Calu3 (cell line): ENCODE measurements at places on chromosomes 3 and 15. TPM values are rescaled to one million over a fixed set of nuclear protein-coding genes. Genes with fewer than 3 reads are reported as not detected.
A peak's percentile ranks its signal among the peaks of the same experiment; 100 is the strongest.

CPNE9 gene
- not detected in 2 replicates for total RNA-seq

CIDEC gene
- 0.71 and 1.3 TPM in 2 replicates for total RNA-seq

CPN2 gene
- total RNA-seq, result not detected in 2 replicates

DNA sequence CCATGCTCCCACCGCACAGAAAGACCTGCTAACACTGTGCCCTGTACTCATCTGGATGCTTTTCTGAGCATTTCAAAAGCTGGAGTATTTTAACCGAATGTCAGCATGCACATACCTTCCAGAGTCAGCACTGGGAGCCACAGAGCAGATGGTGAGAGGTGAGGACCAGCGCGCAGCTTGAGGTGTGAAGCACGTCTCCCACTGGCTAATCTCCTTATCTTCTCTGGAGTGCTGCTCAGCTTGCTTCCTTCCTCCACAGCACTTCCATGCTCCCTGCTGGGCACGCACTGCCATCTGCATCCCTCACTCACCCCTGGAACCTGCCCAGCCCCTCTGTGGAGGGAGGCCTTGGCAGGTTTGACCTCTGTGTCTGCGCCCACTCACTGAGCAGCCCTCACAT is at the start of gene GNB5:
TSS of gene GNB5 (minus strand) at position 186 of the 400 bp plus-strand sequence. CDS start 6,716 bp downstream, outside the sequence.
- H3K4me3 ChIP-seq, result no peak within 1 kb of the TSS
- no peak for DNase-seq
- peaks cover 8% of the 10 kb centered on the region for H3K4me1 ChIP-seq
- no peaks in the 10 kb centered on the region for H3K27me3 ChIP-seq
- peaks cover 22% of the 10 kb centered on the region for H3K36me3 ChIP-seq
- H3K27ac ChIP-seq, result peak within 1 kb of the TSS; percentile 48

GRCh38 chr3:43349716-43350115 is 63.4 kb downstream of the SNRK start:
- H3K4me3 ChIP-seq, result no peak overlapping the region
- no peaks in the 10 kb centered on the region for H3K27me3 ChIP-seq
- no peak overlapping the region for H3K27ac ChIP-seq
- no peak for DNase-seq

DNA sequence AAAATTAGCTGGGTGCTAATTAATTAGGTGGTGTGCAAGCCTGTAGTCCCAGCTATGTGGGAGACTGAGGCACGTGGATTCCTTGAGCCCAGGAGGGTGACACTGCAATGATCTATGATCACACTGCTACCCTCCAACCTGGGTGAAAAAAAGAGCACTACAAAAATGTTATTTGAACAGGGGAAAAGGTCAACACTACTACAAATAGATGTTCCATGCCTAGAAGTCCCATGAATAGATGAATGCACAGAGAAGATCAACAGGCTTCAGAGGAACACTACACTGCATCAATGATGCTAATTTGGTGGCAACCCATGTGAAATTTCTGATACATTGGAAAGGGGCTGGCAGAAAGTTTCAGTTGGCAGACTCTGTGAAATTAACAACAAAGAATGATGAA is 105.4 kb upstream of the FHIT start:
- no peak overlapping the region for H3K27ac ChIP-seq
- DNase-seq, result no peak
- H3K36me3 ChIP-seq, result no peaks in the 10 kb centered on the region
- H3K4me3 ChIP-seq, result no peak overlapping the region
- H3K27me3 ChIP-seq, result no peaks in the 10 kb centered on the region
- no peaks in the 10 kb centered on the region for H3K4me1 ChIP-seq

DNA sequence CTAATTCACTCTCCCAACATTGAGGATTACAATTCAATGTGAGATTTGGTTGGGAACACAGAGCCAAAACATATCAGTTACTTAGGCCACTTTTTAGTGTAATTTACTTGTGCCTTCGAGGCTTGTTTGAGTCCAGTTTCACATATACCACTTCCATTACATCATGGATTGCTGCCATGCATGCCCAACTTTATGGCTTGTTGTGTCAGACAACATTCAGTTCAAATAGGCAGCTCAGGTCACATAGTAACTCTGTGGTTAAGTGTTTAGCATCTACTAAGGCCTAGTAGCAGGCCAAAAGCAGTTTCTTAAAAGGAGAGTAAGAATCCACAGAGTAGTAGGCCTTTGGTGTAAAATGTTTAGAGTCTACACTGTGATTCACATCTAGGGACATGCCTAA is 164.3 kb upstream of the GMNC start:
- no peak overlapping the region for H3K4me3 ChIP-seq
- no peaks in the 10 kb centered on the region for H3K4me1 ChIP-seq
- no peaks in the 10 kb centered on the region for H3K36me3 ChIP-seq
- H3K27me3 ChIP-seq, result no peaks in the 10 kb centered on the region
- no peak for DNase-seq

HEG1 gene
- 0.51 and 0.97 TPM in 2 replicates for total RNA-seq

RYR3 gene
- not detected in 2 replicates for total RNA-seq

GRCh38 chr3:185172086-185173049 is 19.5 kb upstream of the C3orf70 start:
- no peak overlapping the region for H3K27ac ChIP-seq
- no peaks in the 10 kb centered on the region for H3K27me3 ChIP-seq
- no peak for DNase-seq
- H3K4me3 ChIP-seq, result no peak overlapping the region
- peaks cover 19% of the 10 kb centered on the region for H3K4me1 ChIP-seq
- H3K36me3 ChIP-seq, result no peaks in the 10 kb centered on the region

SLC12A1 gene
- not detected in 2 replicates for total RNA-seq

- no peaks in the 10 kb centered on the region for H3K36me3 ChIP-seq
- no peak overlapping the region for H3K4me3 ChIP-seq
- no peaks in the 10 kb centered on the region for H3K27me3 ChIP-seq
These were observed 220 bp downstream of the TP63 start for GRCh38 chr3:189631409-189631808.

CFAP20DC gene
- 5.8 and 5.9 TPM in 2 replicates for total RNA-seq

ZBTB47 gene
- total RNA-seq, result 6.0 and 7.2 TPM in 2 replicates

DNA sequence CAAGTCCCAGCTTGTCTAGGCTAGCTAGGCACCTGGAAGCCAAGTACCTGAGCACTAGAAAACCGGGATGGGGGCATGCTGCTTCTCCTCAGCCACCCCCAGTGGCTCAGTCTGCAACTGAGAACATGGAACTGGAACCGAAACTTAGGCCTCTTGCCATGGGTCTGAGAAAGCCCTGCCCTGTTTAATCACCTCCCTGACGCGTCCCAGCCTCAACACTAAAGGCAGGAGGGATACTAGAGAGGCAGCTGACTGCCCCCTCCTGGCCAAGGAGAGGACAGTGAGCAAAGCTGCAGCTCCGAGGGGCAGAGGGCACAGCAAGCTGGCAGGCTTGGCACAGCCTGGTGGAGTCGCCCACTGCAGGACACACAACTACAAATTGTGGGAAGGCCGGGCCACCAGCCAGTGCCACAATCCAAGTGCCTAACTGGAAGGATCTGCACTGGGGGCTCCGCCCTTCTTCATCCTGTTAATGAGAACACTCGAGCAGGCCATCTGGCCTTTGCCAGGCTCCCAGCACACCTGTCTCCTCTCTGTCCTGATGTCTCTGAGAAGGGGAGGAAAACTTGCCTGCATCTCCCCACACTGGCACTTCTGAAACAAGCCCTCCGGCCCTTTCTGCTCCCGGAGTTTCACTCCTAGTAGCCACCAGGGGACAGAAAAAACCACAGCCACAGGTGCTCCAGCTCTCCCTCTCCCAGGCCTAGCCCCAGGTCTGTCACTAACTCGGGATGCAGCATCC is 53.7 kb downstream of the BDH1 start:
- peaks cover 27% of the 10 kb centered on the region for H3K4me1 ChIP-seq
- H3K36me3 ChIP-seq, result no peaks in the 10 kb centered on the region
- DNase-seq, result peak; percentile 82
- no peaks in the 10 kb centered on the region for H3K27me3 ChIP-seq

CELSR3 gene
- 24.9 and 28.5 TPM in 2 replicates for total RNA-seq

DNA sequence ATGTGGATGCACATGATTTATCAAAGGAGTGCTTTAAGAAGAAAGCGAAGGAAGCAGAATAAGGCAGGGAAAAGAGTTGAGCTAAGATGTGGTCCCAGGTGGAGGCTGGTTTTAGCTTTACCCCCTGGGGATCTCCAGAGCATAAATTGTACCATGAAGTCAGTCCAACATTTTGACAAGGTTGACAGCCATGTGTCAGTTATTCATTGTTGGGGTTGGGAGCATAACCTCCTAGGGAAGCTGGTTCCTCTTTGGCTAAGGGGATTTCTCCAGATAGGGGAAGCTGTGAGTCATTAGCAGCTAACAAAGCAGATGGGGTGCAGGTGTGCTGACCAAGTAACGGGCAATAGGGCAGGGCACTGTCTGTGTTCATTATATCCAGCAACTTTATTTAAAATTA is 123.7 kb upstream of the IGSF10 start:
- no peak overlapping the region for H3K4me3 ChIP-seq
- DNase-seq, result peak; percentile 12
- no peaks in the 10 kb centered on the region for H3K27me3 ChIP-seq
- no peaks in the 10 kb centered on the region for H3K36me3 ChIP-seq
- no peak overlapping the region for H3K27ac ChIP-seq

- no peaks in the 10 kb centered on the region for H3K27me3 ChIP-seq
- H3K4me1 ChIP-seq, result peaks cover 28% of the 10 kb centered on the region
- H3K4me3 ChIP-seq, result no peak overlapping the region
- DNase-seq, result no peak
- H3K27ac ChIP-seq, result no peak overlapping the region
These were observed 1.9 kb upstream of the SPG21 start for GRCh38 chr15:64991536-64992135.

GAP43 gene
- not detected in 2 replicates for total RNA-seq

GRCh38 chr3:172138193-172138537 is 98.8 kb downstream of the FNDC3B start:
- H3K4me1 ChIP-seq, result peaks cover 94% of the 10 kb centered on the region
- peak overlapping the region; percentile 60 for H3K4me3 ChIP-seq
- peaks cover 96% of the 10 kb centered on the region for H3K36me3 ChIP-seq
- no peaks in the 10 kb centered on the region for H3K27me3 ChIP-seq
- DNase-seq, result no peak

ALDH1L1 gene
- total RNA-seq, result 4.4 and 11.2 TPM in 2 replicates

- no peak overlapping the region for H3K27ac ChIP-seq
- no peaks in the 10 kb centered on the region for H3K4me1 ChIP-seq
- no peaks in the 10 kb centered on the region for H3K36me3 ChIP-seq
These were observed 115.3 kb downstream of the KCNH8 start for GRCh38 chr3:19263606-19264005.

DNA sequence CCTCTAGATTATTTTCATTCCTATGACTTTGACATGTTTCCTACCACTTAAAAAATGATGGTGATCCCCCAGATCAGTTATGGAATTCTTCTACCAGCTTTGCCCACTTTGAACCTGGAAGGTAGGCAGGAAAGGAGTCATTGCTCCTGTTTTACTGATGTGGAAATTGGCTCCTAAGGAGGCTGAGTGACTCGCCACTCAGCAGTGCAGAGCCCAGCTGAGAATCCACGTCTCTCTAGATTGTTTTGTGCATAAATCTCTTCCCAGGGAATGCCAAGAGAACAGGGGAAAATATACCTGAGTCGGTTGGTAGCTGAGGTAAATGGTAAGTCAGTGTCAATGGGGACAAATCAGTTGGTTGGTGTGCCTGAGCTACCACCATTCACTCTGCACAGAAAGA is 4.7 kb downstream of the LTF start:
- no peak overlapping the region for H3K4me3 ChIP-seq
- peaks cover 4% of the 10 kb centered on the region for H3K36me3 ChIP-seq
- H3K27me3 ChIP-seq, result peaks cover 83% of the 10 kb centered on the region

GRCh38 chr15:85615930-85616329 is 178.8 kb downstream of the KLHL25 start:
- peak overlapping the region; percentile 9 for H3K27ac ChIP-seq
- DNase-seq, result peak; percentile 40
- no peaks in the 10 kb centered on the region for H3K36me3 ChIP-seq
- no peak overlapping the region for H3K4me3 ChIP-seq

COL6A5 gene
- not detected in 2 replicates for total RNA-seq

SIN3A gene
- 91.4 and 97.6 TPM in 2 replicates for total RNA-seq

GRCh38 chr3:97778152-97778551 is 13.6 kb downstream of the ARL6 start:
- no peak overlapping the region for H3K4me3 ChIP-seq
- no peak overlapping the region for H3K27ac ChIP-seq
- no peak for DNase-seq
- H3K36me3 ChIP-seq, result no peaks in the 10 kb centered on the region

TM4SF1 gene
- 919 and 981 TPM in 2 replicates for total RNA-seq
